NK-92 treated with Interleukin-12 subunit alpha and Interleukin-12 subunit beta, amount 100 ng/mL, for 24 hours (cell line): ENCODE measurements at places on chromosomes 6 and 20.

DNA sequence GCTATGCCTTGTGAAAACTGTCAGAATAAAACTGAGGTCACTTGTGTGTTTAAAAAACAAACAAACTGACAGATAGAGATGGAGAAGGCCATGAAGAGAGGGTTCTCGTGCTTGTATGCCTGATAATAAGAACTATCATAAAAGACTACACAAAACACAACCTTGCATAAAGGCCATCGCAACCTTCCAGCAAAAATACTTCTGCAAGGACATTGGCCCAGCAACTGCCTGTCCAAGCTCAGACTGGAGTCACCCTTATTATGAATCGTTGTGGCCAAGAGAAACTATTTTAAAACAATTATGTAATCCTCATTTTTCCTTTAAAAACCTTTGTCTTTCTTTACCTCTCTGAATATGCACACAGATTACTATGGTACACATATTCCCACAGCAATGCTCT lies 93.0 kb upstream of the SMLR1 start:
- DNase-seq: no peak

- no peak for DNase-seq
Observed at GRCh38 chr6:138988469-138988834, 399 bp upstream of the REPS1 start.

DNA sequence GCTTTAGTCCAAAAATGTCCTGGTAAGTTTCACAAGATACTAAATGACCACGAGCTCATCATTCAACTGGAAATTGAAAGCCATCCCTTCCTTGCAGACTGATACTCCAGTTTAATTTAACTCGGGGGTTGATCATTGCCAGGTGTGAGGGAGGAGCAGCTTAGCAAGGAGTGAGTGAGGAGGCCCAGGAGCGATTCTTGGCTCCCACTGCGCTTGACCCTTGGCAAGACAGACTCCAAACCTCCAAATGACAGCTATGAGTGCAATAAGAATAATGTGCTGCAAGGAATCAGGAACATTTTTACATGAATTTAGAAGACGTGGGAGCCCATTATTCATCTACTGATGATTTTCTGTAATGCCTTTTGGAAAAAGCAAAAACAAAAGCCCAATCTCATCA lies 64.9 kb downstream of the LAMA4 start:
- DNase-seq: no peak

- DNase-seq: no peak
Observed at GRCh38 chr6:144696610-144697368, 411.7 kb downstream of the UTRN start.

DNA sequence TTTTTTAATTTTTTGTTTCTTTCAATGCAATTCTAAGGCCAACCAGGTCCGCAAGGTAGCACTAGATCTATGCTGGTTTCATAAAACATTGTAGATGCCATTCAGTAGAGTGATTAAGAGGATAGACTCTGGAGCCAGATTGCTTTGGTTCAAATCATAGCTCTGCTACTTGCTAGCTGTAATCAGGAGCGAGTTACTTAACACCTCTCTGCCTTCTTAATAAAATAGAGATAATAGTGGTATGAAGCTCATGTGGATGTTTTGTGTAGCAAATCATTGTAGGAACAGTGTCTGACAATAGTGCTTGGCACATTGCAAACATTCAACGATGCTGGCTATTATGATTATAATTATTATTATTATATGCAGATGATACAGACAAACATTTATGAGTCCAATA lies 164.9 kb downstream of the LAMA2 start:
- DNase-seq: no peak

- no peak for DNase-seq
Observed at GRCh38 chr6:89887452-89888137, 6.7 kb upstream of the GJA10 start.
